ENCODE measurements at places on chromosomes 3 and 15. TPM values are rescaled to one million over a fixed set of nuclear protein-coding genes. Genes with fewer than 3 reads are reported as not detected.

Gene KLF15
- total RNA-seq = not detected

Gene KLHL25
- 6.2 TPM for total RNA-seq

Gene EPHA3
- total RNA-seq = 17.0 TPM

Gene LRRC31
- not detected for total RNA-seq

Gene CRTAP
- 284 TPM for total RNA-seq

Gene FHIT
- total RNA-seq = 1.2 TPM

Gene ZBED2
- not detected for total RNA-seq

Gene LYZL4
- total RNA-seq = not detected

Gene MGLL
- 8.9 TPM for total RNA-seq

Gene MYZAP
- total RNA-seq = under 0.01 TPM

Gene TMEM44
- total RNA-seq = 17.2 TPM

Gene CFAP20DC
- 2.7 TPM for total RNA-seq

Gene SERPINI2
- total RNA-seq = not detected

Gene RTP3
- total RNA-seq = not detected

Gene CHDH
- total RNA-seq = not detected

Gene NAALADL2
- 17.8 TPM for total RNA-seq

Gene ITGA11
- total RNA-seq = 52.5 TPM

Gene SLC28A2
- not detected for total RNA-seq

Gene FANCD2OS
- total RNA-seq = not detected

Gene FBXW12
- not detected for total RNA-seq

Gene CCR9
- not detected for total RNA-seq

Gene ARRDC4
- total RNA-seq = 11.0 TPM

Gene RETNLB
- total RNA-seq = not detected

Gene SCAP
- 57.0 TPM for total RNA-seq

Gene TUSC7
- not detected for total RNA-seq

Gene FILIP1L
- total RNA-seq = 20.7 TPM

Gene PAQR9
- not detected for total RNA-seq

Gene GOLGA8H
- total RNA-seq = not detected

Gene ATP1B3
- 101 TPM for total RNA-seq

Gene RHOV
- total RNA-seq = under 0.01 TPM

Gene LIPH
- not detected for total RNA-seq

Gene TMIE
- total RNA-seq = not detected

Gene RAB6B
- 0.30 TPM for total RNA-seq

Gene C3orf20
- total RNA-seq = not detected

Gene ABHD2
- total RNA-seq = 76.3 TPM

Gene GATM
- total RNA-seq = 0.28 TPM

Gene RBP2
- total RNA-seq = not detected

Gene DLL4
- 0.14 TPM for total RNA-seq

Gene LSAMP
- 5.7 TPM for total RNA-seq

Gene SKOR1
- 0.09 TPM for total RNA-seq

Gene CILP
- total RNA-seq = 0.59 TPM

Gene AQR
- total RNA-seq = 30.3 TPM

Gene GNB4
- 69.8 TPM for total RNA-seq
